ENCODE measurements at places on chromosomes 7 and 10. TPM values are rescaled to one million over a fixed set of nuclear protein-coding genes. Genes with fewer than 3 reads are reported as not detected.

NT5C2 gene
- total RNA-seq: 76.0 TPM

ECHDC3 gene
- 9.4 TPM for total RNA-seq

CHAT gene
- total RNA-seq: not detected

ASL gene
- total RNA-seq: 27.1 TPM

ABCB8 gene
- total RNA-seq: 51.0 TPM

Data from A549 treated with Mapracorat at 1 μM for 4 hours (cell line).